GM13977 (cell line): ENCODE measurements at places on chromosomes 3 and 15.

DNA sequence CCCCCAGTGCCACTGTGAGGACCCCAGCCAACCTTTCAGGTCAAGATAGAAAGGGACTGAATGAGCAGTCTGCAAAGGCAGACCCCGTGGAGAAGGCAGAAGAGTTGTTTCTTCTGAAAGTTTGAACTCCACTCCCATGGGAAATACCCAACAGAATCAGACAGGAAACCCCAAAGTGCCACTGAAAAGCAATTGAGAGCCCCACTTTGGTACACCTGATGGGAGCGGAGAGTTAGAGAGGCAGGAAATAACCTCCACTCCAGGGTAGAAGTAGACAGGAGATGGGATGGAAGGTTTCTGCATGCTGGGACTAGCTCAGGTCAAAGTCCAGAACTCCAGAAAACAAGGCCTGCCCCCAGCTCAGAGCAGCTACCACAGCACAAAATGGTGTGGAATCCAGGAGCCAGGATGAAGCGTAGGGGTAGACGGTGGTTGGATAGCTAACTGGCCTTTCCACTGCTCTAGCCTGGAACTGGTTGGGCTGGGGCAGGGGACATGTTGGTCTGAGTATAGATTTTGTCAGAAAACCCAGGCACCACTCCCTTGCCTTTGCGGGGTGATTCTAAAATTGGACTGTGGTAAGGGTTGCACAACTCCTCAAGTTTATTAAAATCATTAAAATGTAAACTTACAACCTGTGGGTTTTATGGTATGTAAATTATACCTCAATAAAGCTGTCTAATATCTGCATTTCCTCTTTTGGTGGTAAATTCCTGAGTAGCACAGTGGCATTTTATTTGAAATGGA lies 1.9 kb upstream of the RAB43 start:
- DNase-seq = peak; percentile 35

GRCh38 chr3:133515127-133515526 lies 58.4 kb upstream of the CDV3 start:
- no peak for DNase-seq

- no peak for DNase-seq
Observed at GRCh38 chr15:27662892-27663291, 436.2 kb downstream of the OCA2 start.

DNA sequence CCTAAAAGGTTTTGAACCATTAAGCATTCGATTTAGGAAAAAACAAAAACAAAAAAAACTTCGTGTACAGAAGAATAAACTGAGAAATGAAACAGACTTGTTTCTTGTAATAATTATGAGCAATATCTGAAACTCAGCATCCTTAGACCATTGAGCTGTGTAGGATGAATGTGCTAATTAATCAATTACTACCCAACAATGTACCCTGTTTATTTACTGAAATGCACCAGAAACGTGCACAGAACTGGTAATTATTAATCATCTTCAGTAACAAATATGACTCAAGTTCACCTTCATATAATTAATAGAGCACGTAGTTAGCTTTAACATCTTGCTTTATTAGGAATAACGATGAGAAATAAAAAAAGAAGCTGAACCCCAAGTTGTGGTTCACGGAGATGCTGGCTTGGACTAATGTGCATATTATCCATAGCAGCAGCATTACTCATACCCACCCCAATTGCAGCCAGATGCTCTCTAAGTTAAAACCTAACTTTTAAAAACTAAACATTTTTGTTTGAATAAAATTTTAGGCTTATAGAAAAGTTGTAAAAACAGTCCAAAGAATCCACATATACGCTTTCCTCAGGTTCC lies 10.2 kb upstream of the C15orf61 start:
- DNase-seq = no peak

DNA sequence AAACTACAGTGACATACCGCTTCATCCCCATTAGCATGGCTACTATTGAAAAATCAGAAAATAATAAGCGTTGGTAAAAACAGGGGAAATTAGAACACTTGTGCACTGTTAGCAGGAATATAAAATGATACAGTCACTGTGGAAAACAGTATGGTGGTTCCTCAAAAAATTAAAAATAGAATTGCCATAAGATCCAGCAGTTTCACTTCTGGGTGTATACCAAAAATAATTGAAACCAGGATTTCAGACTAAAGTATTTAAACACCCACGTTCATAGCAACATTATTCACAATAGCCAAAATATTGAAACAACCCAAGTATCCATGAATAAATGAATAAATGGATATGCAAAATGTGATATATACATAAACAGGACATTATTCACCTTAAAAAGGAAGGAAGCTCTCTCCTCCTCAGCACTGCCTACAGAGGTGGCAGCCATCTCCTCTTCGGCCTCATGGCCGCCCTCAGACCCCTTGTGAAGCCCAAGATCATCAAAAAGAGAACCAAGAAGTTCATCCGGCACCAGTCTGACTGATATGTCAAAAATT lies 34.1 kb downstream of the NGLY1 start:
- DNase-seq = no peak

- DNase-seq = no peak
Observed at GRCh38 chr3:183265834-183266417, 12.9 kb downstream of the B3GNT5 start.

GRCh38 chr15:72778796-72779195 lies 4.8 kb downstream of the ADPGK start:
- no peak for DNase-seq

DNA sequence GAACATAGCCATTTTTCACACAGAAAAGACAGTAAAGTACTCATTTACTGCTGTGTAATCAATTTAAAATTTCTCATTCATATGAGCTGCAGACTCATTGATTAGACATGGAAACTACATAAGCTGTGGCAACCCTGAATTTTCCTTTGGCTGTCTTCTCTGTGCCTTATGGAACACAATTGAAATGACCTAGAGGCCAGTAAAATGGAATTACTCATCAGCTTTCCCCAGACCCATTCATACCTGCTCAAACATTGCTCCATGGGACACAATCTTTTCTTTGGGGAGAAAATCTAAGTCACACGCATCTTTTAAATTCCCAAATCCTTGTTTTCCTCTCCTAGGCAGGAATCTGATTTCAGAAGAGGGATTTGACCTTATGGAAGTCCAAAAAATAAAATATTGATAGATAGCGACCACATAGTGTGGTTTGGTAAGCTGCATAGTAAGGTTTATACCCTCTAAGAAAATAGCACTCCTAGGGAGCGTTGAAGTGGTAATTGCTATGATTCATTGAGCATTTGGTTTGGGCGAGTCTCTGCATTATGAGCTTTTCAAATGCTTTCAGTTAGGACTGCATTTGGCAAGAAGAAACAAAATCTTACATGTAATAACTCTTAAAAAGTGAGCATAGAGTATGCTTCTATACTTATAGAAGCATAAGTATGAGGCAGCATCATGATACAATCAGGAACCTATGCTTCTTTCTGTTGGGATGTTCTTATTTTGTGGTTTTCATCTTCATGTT lies 243.4 kb upstream of the GADL1 start:
- no peak for DNase-seq

- DNase-seq = no peak
Observed at GRCh38 chr3:114127517-114127916, 51.3 kb downstream of the DRD3 start.

DNA sequence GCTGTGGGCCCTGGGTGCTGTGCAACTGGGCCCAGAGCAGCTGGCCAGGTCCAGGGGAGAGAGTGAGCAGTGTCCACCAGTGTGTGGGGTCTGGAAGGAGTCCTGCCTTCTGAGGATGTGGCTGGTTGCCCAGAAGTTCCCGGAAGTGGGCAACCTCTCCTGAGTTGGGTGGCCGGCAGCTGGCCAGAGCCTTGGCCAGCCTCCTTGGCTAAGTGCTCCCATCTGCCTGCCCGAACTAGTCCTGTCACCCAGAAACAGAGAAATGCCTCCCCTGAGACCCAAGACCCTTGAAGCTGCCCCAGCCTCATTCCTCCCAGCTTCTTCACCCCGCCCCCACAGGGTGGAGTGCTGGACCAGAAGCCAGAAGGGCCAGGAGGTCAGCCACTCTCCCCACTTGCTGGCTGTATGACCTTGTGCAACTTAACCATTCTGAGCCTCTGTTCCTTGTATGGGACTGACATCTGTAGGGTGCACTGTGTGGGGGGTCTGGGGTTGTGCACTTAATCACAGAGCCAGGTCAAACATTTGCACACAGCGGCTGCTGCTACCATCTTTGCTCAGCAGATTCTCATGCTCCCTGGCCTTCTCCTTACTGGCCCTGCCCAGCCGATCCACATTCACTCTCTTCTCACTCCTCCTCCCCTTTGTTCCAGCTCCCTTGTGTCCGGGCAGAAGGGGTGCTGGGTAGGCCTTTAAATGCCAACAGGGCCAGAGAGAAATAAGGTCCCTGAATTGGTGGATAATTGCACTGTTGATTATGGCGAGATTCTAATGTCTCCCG lies 7.5 kb upstream of the ALAS1 start:
- no peak for DNase-seq

- no peak for DNase-seq
Observed at GRCh38 chr3:120324190-120324589, 25.0 kb downstream of the LRRC58 start.

GRCh38 chr3:142022381-142022780 lies 127.0 kb downstream of the TFDP2 start:
- peak; percentile 45 for DNase-seq

DNA sequence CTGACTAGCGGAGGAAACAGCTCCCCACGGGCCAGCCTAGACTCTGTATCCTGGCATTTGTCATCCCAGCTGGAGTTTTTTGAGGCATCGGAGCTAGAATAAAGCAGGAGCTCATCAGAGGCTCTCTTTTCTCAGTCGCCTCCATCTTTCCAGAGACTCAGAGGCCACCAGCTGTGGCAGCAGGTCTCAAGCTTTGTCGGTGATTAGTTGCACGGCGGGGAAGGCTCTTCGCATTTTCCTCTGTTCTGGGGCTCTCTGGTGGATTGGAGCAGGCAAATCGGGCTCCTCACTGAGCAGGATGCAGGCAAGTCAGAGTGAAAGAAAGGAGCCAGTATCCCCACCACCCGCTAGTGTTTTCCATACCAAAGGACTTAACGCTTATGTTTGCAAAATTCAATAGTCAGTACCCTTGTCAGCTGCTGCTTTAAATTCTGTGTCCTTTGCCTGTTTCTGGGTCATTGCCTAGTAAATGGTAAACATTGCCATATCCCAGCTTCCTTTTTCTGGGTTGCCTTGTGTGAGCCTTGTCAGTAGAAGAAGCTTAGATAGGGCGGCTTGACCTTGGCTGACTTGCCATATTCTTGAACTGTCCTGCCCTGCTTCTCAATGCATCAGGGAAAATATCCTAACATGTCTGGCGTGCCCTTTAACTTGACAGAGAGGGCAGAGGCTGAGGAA lies 127.1 kb downstream of the PTPRG start:
- DNase-seq = no peak

- no peak for DNase-seq
Observed at GRCh38 chr15:85570336-85570735, 189.9 kb downstream of the AKAP13 start.

DNA sequence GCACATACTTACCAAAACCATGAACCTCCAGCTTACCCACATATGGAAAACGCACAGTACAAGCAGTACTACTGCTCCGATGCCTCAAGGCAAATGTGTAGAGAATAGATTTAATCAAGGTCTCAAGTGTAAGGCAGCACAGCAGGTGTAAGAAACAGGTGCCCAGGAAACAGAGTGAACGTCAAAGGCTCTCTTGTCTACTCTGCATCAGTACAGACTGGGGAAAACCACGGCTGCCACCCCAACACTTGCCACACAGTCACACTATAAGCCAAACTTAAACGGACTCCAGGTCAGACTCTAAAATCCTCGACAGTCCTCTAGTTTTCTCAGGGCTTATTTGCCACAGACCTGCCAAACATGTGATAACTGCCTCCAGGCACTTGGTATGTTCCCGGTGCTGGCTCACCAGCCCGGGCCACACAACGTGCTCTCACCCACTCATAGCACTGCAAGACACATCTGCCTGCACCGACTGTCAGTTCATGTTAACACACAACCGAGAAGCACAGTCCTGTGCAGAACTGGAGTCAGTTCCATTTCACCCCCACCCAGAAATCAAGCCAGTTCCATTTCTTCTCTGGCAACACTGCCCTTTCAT lies 30.6 kb downstream of the ABCC5 start:
- no peak for DNase-seq

DNA sequence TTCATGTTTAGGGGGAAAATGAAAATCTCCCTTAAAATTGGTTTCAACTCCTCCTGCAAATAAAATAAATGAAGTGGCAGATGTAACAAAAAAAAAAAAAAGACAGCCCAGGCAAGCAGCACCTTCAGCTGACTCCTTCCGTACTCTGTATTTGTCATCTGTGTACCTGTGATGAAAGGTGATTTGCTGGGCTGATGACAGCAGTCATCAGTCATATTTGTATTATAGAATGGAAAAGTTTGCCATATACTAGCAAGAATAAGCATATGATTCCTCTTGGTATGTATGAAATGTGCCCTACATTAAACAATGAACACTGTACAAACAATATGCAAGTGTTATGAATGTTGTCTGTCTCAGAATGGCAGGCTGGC lies 44.1 kb upstream of the WWTR1 start:
- no peak for DNase-seq

DNA sequence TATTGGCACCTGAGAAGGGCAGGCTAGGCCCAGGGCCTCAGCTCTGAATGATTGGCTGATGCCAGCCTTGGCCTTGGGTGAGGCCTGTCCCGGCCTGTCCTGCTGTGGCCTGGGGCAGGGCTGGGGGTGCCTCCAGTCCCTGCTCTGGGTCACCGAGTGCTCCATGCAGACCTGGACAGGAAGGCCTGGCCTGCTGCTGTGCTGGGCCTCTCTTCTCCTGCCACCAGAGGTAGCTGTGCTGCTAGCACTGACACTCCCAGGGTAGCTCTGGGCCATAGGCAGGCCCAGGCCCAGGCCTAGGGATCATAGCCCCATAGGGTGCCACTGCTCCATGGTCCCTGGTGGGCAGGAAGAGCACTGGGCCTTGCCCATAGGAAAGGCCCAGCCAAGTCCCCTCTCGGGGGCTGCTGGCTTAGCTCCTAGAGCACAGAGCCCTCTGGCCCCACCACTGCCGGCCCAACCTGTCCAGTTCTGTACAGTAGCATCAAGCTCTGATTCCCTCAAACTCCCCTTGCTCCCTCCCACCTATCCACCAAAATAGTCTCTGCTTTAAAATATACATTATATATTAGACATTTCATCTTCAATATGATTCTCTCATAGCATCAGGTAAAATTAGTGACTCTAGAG lies 18.2 kb downstream of the ABTB1 start:
- DNase-seq = no peak

GRCh38 chr3:43289401-43289800 lies 3.1 kb downstream of the SNRK start:
- no peak for DNase-seq

DNA sequence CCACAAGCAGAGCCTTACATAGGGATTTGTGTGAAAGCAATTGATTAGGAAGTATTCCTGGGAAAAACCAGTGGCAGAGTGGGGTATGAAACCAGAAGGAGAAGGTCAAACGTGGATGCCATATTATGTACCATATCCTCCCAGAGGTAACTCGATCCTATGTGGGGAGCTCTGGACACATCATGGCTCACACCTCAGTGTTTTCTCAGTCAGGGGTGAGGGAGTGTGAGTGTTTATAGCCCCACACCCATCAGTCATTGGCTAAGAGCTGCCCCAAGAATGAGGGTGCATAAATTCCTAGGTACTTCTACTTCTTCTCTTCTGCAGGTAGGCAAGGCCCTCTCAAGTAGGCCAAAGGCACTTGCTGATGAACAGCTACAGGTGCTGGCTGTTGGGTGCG lies 28.2 kb upstream of the PDZRN3 start:
- no peak for DNase-seq

- no peak for DNase-seq
Observed at GRCh38 chr3:139846729-139847128, 88.3 kb upstream of the CLSTN2 start.
